ENCODE measurements at places on chromosomes 6 and 20. TPM values are rescaled to one million over a fixed set of nuclear protein-coding genes. Genes with fewer than 3 reads are reported as not detected.
A peak's percentile ranks its signal among the peaks of the same experiment; 100 is the strongest.

The PTCHD4 gene
- not detected for total RNA-seq

The SMOC2 gene
- total RNA-seq: 0.16 TPM

- DNase-seq: no peak
These were observed 57.3 kb downstream of the FAM83B start for GRCh38 chr6:54903884-54904283.

The POLH gene
- total RNA-seq: 14.4 TPM

GRCh38 chr6:98116455-98116854, 717.9 kb upstream of the POU3F2 start:
- DNase-seq: no peak

The PREX1 gene
- total RNA-seq: 101 TPM

DNA sequence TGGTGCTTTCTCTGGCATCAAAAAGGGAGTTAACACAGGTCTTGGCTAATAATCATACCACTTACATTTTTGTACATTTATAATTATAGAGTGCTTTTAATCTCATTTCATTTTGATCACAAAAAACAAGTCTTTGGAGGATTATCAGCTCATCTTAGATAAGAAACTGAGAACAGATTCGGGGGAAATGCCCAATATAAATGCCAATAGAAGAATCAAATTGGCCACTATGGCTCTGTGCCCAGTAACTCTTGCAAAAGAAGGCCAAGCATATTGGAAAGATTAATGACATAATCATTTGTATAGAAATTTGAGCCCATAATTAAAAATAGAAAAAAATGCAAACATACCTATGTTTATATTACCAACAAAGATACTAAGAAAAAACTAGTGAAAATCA, 42.5 kb downstream of the IPCEF1 start:
- no peak for DNase-seq

- no peak for DNase-seq
These were observed 57.2 kb upstream of the ANKEF1 start for GRCh38 chr20:9977629-9978028.

The DEFB124 gene
- not detected for total RNA-seq

GRCh38 chr6:5744497-5744896, 262.2 kb downstream of the NRN1 start:
- DNase-seq: no peak

The SEMG1 gene
- not detected for total RNA-seq

The AK9 gene
- total RNA-seq: 10.2 TPM

The SUPT3H gene
- total RNA-seq: 9.3 TPM

DNA sequence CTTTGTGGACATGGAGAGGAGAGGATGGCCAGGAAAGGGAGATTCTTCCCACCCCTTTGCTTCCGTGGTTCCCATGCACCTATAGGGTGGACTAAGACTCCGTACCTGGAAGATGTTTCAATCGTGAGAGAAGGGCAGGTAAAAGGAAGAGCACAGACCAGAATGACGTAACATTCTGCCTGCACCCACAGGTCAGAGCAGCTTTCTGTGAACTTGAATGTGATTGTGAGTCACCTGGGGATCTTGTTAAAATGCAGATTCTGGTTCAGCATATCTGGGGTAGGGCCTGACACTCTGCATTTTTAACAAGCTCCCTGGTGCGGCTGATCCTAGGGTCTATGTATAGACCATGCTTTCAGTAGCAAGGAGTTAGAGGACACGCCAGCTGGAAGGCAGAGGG, 164.1 kb upstream of the SGK1 start:
- DNase-seq: no peak

GRCh38 chr20:50478162-50478990, 31.8 kb upstream of the PTPN1 start:
- peak; percentile 76 for DNase-seq

The DAAM2 gene
- total RNA-seq: not detected

DNA sequence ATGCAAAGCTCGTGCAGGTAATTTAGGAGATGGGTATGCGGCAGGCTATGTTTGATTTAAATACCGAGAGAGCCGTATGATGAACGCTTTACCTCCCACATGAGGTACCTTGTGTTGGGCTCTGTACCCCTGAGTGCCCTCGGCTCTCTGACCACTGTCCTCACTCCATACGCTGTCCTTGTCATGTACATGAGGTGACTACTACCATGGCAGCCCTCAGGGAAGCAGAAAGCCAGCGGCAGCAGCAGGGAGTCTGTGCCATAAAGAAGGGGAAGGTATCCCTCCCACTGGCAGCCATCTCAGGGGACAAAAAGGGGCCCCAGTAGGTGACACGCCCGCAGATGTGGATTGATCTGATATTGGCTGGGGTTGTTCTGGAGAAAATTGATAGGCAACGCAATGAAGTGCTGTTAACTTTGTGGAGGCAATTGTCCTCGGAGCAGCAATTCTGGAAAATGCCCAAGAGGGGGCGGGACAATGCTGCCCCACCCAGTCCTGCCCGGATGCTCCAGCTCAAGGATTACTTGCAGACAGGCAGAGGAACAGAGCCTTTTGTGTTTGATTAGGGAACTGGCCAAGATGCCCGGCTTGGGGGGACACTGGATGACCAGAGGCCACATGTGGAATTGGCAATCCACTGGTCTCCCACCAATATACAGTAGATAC, 38.0 kb upstream of the HSF2 start:
- no peak for DNase-seq

- DNase-seq: no peak
These were observed 104.9 kb downstream of the TULP4 start for GRCh38 chr6:158416883-158417759.

The ADISSP gene
- total RNA-seq: 16.7 TPM

GRCh38 chr6:13226071-13226470, 102.3 kb downstream of the TBC1D7 start:
- DNase-seq: no peak

DNA sequence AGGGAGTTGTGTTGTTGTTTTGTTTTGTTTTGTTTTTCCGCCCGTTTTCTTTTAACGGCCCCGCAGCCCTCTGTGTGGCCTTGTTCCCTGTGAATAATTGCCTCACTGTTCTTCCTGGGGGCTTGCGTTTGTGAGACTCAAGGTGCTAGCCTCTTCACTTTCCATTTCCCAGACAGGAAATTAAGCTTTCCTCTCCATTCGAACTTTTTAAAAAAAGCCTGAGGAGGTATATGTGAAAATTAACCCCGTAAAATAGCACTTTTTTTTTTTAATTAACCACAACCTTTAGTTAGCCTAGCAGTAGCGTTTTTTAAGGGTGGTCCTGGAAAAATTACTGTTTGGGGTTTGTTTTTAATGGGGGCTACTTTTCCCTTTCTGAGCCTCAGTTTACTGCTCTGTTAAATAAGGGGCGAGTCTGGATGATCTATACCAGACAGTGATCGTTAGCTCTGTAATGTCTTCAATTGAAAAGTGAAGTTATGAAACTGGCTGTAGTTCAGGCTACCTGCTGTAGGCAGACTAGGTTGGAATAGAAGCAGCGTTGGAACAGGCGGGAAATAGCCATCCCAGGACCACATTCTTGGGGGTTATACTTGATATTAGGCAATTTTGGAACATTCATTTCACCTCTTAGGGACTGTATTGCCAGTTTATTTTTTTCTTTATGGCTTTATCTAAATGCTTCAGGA, 1.7 kb downstream of the STX16 start:
- no peak for DNase-seq

DNA sequence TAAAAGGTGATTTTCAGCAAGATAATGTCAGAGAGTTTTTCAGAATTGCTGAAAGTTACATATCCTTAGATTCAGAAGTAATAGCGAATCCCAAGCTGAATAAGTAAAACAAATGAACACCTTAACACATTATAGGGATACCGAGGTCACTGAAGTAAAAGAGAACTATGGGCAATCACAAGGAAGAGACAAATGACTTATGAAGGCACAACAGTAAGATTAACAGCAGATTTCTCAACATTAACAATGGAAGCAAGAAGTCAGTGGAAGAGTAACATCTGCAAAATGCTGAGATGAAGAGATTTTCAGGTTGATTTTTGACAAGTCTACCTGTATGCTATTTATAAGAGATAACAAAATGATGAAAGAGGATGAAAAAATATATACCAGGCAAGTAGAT, 86.1 kb upstream of the EZR start:
- no peak for DNase-seq

DNA sequence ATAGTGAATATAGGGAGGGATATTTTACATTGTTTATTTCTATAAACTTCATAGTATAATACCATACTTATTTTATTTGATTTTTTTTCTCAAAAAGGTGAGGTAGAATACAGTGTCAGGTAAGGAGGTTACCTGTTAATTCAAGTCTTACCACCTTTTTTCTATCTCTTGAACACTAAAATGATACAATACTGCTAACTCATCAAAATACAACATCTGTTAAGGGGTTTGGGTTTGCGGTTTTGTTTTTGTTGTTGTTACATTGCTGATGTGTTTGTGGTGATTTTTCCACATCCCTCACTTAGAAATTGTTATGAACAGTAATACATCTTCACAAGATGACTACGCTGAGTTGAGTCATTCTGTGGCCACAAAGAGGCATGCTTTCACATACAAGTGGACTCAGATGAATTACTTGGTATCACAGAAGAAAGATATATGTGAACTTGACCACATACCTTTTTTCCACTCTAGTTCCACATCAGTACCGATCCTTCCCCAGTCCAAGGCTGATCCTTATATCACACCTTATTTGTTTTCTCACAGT, 139.4 kb upstream of the ID4 start:
- DNase-seq: no peak

Data from T-cell (primary cell).